ENCODE measurements at places on chromosomes 11 and 22. TPM values are rescaled to one million over a fixed set of nuclear protein-coding genes. Genes with fewer than 3 reads are reported as not detected.

The JAML gene
- polyA plus RNA-seq: 35.1 TPM

The POLA2 gene
- polyA plus RNA-seq: 5.4 TPM

The UQCC3 gene
- polyA plus RNA-seq: 15.8 TPM

The TMEM109 gene
- 16.2 TPM for polyA plus RNA-seq

The OR52I2 gene
- not detected for polyA plus RNA-seq

The SYCE3 gene
- polyA plus RNA-seq: not detected

The CSF2RB gene
- 0.60 TPM for polyA plus RNA-seq

The BTBD18 gene
- polyA plus RNA-seq: 0.03 TPM

The PYGM gene
- 0.23 TPM for polyA plus RNA-seq

The BRSK2 gene
- not detected for polyA plus RNA-seq

The APLNR gene
- 2.6 TPM for polyA plus RNA-seq

The CENPM gene
- polyA plus RNA-seq: 24.0 TPM

The ARL14EP gene
- polyA plus RNA-seq: 7.2 TPM

The OPCML gene
- 0.03 TPM for polyA plus RNA-seq

The CBLIF gene
- polyA plus RNA-seq: 0.28 TPM

The ZBED5 gene
- polyA plus RNA-seq: 9.0 TPM
